Activated CD4-positive, alpha-beta T cell treated with anti-CD3 and anti-CD28 coated beads, Interleukin-10, Interleukin-2, amounts not matched to agents 100 ng/mL and 50 ng/mL, durations not matched to agents 16 hours and 8 hours (primary cell): ENCODE measurements at places on chromosomes 3 and 15.

- DNase-seq: no peak
These were observed 895.6 kb downstream of the ROBO1 start for GRCh38 chr3:78872195-78872594.

DNA sequence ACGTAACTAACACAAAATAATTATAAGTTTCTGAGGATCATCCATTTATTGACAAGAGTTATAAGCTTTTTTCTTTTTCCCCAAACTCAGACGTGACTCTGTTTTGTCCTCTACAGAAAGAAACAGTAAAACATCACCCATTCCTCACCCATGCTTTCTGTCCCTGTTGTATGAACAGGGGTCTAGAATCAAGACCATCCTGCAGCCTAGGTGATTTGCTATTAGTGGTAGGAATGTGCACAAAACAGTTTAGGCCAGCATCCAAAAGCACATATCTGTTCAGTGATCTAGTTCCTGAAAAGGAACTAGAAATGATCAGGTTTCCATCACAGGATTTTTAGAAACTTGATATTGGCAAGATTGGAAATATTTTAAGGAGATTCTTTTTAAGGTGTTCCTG lies 527.6 kb downstream of the SOX2 start:
- DNase-seq: no peak

GRCh38 chr15:101115786-101116680 lies 135.8 kb downstream of the CHSY1 start:
- DNase-seq: no peak

- no peak for DNase-seq
These were observed 177.5 kb upstream of the ICE2 start for GRCh38 chr15:60656481-60656880.

DNA sequence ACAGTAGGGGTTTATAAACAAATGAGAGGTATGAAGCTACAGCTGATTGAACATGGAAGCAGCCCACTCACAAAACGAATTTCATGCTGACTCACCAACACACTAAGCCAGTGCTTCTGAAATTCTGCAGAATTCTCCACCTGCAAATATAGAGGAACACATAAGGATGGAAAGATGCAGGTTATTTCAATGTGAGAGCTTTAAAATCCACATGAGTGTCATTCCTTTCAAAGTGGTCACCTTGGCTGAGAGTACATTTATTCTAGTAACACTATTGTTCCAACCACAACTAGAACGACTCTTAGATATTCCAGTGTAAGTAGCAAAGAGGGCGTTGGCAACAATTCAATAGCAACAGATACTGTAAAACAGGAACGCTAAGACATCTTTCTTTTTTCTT lies 189.9 kb upstream of the TSC22D2 start:
- no peak for DNase-seq

DNA sequence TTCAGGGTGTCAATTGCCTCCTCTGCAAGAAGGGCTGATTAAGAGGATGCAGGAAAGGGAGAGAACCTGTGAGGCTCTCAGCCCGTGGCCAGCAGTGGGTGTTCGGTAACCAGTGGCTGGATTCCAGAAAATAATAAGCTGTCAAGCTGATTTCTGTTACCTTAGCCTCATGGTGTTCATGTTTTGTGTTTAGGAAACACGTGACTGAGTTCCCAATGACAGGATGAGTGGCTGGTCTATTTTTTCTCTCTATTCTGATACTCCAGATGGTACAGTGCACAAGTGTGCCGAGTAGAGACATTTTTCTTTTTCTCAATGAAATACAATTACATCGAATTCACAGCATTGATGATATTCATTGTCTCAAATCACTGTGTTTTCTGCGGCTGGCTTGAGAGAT lies 43.6 kb downstream of the EDEM1 start:
- no peak for DNase-seq

GRCh38 chr3:143653935-143654334 lies 194.3 kb downstream of the SLC9A9 start:
- no peak for DNase-seq
